ENCODE measurements at places on chromosomes 16 and 17.

DNA sequence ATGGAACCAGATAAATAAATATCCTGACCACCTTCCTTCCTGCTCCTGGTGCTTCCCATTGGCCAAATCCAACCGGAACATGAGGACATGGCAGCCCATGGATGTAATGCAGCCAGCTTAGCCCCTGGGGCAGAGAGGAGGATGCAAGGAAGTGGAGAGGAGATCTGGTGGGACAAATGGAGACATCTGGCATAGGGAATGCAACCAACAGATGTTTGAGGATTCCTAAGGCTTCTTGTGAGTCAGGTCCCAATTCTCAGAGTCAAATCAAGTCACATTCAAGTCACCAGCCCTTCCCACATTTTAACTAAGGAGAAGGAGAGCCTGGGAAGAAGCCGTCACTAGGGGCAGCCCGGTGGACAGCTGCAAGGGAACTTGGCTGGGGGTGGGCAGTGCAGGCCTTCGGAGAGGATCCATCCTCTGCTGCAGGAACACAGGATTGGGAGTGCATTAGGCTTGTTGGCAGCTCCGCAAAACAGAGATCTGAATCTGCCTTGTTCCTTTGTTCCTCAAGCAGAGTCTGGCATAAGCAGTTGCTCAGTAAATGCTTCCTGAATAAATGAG lies 62.8 kb upstream of the HS3ST2 start:
- no peak for DNase-seq

GRCh38 chr16:19127674-19128131 lies 13.9 kb downstream of the ITPRIPL2 start:
- no peak for DNase-seq

DNA sequence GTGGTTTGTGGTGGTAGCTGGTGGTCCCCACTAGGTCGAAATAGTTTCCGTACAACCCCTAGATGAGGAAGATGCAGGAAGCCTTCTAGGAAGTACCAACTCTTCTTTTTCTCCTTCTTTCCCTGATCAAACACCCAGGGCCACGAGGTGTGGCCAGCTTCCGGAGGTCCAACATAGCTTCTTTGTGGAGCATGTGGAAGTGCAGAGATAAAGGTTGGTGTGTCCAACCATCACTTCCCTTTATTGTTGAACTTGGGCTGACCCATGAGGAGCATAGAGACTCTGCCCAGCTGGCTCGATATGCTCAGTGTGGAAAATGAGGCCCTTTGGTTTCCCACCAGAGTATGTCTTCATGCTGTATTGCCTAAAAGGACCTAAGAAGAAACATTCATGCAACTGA lies 6.3 kb upstream of the RGS9 start:
- no peak for DNase-seq

DNA sequence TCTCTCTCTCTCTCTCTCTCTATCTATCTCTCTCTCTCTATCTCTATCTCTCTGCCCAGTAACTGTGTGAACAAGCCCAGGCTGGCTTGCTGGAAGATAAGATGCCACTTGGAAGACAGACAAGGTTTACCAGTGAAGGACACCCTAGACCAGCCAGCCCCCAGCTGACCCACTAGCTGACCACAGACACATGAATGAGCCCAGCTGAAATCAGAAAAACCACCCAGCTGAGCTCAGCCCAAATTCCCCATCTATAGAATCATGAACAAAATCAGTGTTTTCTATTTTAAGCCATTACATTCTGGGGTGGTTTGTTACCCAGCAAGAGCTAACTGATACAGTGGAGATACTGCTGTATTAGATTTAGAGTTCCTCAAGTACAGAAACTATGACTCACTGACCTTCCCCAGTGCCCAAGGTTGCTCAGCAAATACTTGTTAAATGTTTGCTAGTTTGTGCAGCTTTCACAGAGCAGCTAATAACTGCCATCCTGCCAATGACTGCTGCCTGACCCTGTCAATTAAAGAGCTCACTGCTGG lies 18.0 kb downstream of the EMP2 start:
- DNase-seq: no peak

GRCh38 chr16:26765087-26765486 lies 301.6 kb upstream of the C16orf82 start:
- DNase-seq: no peak

DNA sequence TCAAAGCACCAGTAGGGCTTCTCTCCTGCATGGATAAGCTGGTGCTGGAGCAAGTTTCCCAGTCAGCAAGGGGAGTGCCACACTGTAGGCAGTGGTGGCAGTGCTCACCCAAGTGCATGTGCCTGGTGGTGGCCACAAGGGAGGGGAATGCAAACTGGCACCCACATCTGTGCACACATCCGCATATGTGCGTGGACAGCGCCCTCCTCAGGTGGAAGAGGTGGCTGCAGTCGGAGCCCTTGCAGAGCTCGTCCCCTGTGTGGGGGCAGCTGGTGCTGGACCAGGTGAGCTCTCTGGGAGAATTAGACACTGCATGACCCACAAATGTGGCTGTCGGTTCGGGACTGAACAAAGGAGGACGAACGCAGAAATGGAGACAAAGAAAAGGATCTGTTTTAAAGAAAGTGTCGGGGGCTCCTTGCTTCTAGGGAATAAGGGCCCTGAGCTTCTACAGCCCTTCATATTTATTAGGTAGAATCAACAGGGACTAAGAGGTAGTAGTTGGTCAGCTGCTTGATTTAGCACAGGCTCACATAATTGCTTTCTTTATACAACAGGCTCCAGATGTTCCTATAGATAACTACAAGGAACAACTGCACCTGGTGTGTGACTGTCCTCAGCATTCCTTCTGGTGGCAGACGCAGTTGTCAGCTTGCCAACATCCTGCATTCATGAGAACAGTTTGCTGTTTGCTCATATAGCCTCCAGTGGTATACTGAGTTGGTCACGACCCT lies 5.3 kb upstream of the ZNF689 start:
- DNase-seq: peak; percentile 63

DNA sequence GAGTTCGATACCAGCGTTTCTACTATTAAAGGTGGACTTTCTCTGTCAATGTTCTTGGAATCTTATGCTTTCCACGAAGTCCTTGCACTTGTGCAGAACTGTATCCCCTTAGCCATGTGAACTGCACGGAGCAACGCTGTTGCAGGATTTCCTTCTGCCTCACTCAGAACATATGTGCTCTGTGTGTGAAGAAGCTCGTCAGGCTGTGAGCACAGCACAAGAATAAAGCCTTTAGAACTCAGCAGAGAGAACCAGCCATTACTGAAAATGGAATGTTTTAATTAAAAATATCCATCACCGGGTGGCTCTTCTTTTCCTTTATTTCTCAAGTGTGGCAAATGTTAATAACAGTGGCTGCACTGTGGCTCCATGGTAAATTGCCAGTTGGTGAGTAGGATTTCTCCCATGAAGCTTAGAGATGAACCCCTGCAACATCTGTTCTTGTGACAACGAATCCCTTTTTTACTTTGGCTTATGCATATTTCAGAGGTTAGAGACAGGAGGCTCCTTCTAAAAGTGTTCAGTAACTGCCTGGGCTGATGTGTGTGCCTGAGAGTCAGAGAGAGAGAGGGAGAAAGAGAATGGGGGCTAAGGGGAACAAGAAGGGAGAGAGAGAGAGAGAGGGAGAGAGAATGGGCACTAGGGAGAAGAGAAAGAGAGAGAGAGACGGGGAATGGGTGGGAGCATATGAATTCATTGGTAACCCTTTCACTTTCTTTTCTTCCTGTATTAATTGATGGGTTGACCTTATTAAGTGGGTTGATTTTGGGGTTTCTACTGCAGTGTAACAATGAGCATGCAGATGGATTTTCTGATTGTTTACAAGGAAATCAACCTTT lies 50.0 kb downstream of the RPTOR start:
- no peak for DNase-seq
